ENCODE measurements at places on chromosomes 4 and X.
A peak's percentile ranks its signal among the peaks of the same experiment; 100 is the strongest.

- DNase-seq = no peak
Observed at GRCh38 chrX:47182106-47182700, 11.4 kb upstream of the UBA1 start.

- peak; percentile 82 for DNase-seq
Observed at GRCh38 chr4:156322592-156322991, 368.9 kb upstream of the CTSO start.

- DNase-seq = no peak
Observed at GRCh38 chr4:37682701-37683401, 3.3 kb downstream of the RELL1 start.

DNA sequence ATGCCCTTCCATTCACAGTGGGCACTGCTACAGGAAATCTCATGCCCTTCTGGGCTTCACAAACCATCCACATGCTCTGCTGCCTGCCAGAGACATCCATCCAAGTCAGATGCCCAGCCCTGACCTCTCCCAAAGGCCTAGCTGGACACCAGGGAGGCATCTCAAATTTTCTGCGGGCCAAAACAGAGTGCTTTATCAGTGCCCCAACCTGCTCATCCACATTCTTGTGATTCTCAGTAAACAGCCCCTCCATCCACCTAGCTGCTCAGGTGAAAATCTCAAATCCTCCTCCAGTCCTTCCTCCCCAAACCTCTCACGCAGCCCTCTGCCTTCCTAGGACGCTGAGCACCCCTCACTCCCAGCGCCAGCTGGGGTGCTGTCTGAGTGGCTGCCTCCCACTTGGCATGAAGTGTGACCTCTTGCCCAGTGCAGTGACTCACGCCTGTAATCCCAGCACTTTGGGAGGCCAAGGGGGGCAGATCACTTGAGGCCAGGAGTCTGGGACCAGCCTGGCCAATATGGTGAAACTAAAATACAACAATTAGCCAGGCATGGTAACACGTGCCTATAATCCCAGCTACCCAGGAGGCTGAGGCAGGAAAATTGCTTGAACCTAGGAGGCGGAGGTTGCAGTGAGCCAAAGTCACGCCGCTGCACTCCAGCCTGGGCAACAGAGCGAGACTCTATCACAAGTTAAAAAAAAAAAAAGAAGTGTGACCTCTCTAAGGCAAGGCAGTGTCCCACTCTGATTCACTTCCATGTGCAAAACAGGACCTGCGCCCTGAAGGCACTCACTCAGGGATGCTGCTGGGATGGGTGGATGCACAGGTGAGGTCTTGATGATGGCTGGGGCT, 1.7 kb upstream of the AFAP1 start:
- no peak for DNase-seq

DNA sequence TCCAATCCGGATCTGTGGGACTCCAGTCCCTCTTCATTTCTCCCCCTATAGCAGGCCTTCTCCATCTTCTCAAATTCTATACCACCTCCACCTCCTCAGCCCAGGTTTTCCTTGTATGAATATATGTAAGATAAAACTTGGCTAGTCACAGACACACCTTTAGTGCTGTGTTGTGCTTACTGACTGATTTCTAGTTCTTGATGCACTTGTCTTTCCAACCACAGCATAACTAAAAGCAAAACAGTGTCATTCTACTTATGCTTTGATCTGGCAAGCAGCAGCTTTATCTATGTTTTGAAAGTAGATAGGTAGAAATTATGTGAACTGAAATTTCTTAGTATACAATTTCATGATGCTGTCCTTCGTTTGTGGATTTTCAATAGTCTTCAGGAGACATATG, 47.5 kb downstream of the CCNI start:
- DNase-seq = no peak

GRCh38 chr4:26199596-26199995, 121.2 kb upstream of the RBPJ start:
- DNase-seq = no peak

DNA sequence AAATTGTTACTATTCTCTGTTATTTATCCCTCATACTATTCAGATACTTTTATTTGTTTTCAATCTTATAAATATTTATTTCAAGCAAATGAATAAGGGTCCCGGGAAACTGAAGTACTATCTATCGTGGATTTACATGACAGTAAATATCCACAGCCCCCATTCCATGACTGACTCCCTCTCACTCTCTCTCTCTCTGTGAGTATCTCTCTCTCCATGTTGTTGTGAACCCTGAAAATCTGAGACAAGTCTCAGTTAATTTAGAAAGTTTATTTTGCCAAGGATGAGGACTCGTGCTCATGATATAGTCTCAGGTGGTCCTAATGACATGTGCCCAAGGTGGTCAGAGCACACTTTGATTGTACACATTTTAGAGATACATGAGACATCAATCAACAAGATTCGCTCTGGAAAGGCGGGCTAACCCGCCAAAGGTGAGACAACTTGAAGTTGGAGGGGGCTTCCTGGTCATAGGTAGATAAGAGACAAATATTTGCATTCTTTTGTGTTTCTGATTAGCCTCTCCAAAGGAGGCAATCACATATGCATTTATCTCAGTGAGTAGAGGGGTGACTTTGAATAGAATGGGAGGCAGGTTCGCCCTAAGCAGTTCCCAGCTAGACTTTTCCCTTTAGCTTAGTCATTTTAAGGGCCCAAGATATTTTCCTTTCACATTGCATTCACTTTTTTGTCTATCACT, 986.4 kb downstream of the NLGN4X start:
- DNase-seq = no peak

GRCh38 chrX:135295944-135296305, 13.4 kb upstream of the ETDC start:
- no peak for DNase-seq

GRCh38 chr4:88435987-88436693, 20.8 kb upstream of the HERC5 start:
- DNase-seq = no peak

DNA sequence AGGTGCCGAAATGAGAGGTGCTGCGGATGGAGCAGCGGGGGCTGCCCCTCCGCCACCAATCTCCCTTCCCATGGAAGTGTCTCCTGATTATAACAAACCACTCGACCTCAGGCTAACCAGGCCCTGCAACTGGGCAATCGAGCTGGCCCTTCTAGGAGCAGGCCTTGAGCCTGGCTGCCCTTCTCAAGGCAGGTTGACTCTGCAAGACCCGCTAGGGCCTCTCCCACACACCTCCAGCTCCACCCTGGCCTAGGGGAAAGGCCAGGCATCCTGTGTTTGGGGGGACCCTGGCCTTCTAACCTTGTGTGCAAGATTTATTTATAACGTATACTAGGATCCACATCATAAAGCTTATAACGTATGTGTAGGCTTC, 3.7 kb upstream of the BCOR start:
- DNase-seq = no peak

- DNase-seq = no peak
Observed at GRCh38 chr4:105248613-105249012, 101.9 kb downstream of the TET2 start.

- DNase-seq = no peak
Observed at GRCh38 chr4:150714462-150715438, 132.8 kb downstream of the MAB21L2 start.

DNA sequence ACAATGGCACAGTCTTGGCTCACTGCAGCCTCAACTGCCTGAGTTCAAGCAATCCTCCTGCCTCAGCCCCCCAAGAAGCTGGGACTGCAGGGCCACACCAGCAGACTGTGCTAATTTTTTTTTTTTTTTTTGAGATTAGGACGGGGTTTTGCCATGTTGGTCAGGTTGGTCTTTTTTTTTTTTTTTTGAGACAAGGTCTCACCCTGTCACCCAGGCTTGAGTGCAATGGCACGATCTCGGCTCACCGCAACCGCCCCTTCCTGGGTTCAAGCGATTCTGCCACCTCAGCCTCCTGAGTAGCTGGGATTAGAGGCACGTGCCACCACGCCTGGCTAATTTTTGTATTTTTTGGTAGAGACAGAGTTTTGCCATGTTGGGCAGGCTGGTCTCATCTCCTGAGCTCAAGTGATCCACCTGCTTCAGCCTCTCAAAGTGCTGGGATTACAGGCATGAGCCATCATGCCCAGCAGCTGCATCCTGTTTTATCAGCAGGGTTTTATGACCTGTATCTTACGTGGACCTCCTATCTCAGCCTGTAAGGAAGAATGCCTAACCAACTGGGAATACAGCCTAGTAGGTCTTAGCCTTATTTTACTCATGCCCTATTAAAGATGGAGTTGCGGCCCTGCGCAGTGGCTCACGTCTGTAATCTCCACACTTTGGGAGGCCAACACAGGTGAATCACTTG, 13.2 kb upstream of the MRPL1 start:
- no peak for DNase-seq
